Stimulated activated CD8-positive, alpha-beta memory T cell treated with anti-CD3 and anti-CD28 coated beads, Interleukin-12 subunit alpha, Interleukin-12 subunit beta, amount 100 ng/mL, for 4 hours (primary cell): ENCODE measurements at places on chromosomes 11 and 22.

- no peak for DNase-seq
These were observed 404.5 kb downstream of the INSC start for GRCh38 chr11:15519124-15519791.

DNA sequence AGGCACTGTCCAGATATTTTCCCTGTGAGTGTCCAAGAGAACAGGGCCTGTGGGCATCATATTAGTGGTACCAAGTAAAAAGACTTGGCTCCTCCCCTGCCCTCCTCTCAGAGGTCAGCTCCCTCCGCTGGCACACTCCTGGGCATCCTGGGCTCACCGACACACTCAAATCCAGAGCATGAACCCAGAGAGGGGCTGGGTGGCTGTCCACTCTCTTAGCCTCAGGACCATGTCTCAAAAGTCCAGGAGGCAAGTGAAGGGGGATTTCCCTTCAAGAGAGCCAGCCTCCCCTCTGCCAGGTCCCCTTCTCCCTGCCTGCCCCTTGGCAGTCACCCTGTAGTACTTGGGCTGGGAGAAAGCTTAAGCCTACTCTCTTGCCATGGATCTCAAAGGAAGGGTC lies 10.3 kb downstream of the BCL9L start:
- DNase-seq: no peak

- no peak for DNase-seq
These were observed 49.5 kb upstream of the SMIM38 start for GRCh38 chr11:69106031-69106811.

DNA sequence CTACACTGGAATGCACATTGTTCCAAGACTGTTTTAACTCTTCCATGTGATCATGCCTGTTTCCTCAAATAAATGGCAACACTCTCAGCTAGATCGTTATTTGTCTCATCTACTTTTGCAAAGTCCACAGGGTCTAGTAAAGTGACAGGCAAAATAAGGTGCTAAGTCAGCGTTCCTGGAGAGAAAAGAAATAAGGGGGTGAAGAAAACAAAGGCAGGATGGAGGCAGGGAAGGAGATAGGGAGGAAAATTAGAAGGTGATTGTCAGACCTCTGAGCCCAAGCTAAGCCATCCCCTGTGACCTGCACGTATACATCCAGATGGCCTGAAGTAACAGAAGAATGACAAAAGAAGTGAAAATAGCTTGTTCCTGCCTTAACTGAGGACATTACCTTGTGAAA lies 132.1 kb downstream of the RAB38 start:
- no peak for DNase-seq

GRCh38 chr11:120525261-120526171 lies 14.0 kb downstream of the GRIK4 start:
- no peak for DNase-seq

DNA sequence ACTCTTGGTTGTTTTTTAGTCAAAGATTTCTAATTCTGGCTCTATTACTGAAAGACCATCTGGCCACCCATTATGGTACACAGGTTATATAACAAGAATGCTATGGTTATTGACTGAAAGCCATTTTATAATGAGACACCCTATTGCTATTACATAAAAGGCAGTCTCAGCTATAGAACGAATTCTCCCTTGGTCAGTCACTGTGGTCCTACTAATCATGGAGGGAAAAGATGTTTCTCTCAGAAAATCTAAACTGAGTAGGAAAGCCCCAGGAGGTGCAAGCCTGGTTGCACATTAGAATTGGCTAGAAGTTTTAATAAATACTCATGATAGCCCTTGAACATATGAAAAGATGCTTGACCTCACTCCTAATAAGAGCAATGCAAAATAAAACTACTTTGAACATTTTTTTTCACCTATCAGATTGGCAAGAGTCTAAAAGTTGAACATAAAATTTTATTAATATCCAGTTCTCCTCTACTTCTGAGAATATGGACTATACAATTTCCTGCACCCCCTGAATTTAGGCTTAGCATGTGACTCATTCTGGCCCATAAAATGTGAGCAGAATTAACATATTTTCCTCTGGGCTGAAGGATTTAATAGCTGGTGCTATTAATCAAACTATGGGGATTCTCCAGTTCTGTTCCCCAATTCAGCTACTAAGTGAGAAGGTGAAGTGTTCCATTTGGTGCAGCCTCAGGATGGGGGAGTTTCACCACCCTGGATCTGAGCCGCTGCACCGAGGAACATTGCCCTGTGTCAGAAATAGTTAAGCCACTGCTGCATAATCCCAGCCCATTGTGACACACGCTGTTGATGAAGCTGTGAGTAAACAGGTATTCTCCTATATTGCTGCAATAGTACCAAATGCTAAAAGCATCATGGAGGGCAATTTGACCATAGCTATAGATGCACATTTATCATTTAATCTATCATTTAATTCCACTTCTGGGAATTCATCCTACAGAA lies 11.5 kb upstream of the CRKL start:
- DNase-seq: no peak

GRCh38 chr11:36385121-36385970 lies 89.3 kb downstream of the PRR5L start:
- no peak for DNase-seq

DNA sequence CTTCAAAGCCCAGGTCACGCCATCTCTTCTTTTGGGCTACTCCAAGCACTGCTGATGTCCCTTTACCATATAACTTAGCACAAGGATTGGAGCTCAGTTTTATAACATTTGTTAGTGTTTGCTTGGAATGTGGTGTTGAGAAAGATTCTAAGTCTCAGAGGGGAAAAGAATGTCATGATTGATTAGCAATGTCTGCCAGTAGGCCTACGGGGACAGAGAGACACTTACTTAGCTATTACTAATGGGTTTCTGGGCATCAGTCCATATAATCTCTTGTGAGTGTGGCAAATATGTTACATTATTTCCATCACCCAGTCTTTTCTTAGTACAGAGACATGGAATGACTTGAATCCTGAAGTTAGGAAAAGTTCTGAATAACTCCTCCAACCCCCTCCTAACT lies 75.4 kb upstream of the FSHB start:
- DNase-seq: no peak

GRCh38 chr11:86291466-86292262 lies 10.4 kb upstream of the HIKESHI start:
- peak; percentile 22 for DNase-seq

DNA sequence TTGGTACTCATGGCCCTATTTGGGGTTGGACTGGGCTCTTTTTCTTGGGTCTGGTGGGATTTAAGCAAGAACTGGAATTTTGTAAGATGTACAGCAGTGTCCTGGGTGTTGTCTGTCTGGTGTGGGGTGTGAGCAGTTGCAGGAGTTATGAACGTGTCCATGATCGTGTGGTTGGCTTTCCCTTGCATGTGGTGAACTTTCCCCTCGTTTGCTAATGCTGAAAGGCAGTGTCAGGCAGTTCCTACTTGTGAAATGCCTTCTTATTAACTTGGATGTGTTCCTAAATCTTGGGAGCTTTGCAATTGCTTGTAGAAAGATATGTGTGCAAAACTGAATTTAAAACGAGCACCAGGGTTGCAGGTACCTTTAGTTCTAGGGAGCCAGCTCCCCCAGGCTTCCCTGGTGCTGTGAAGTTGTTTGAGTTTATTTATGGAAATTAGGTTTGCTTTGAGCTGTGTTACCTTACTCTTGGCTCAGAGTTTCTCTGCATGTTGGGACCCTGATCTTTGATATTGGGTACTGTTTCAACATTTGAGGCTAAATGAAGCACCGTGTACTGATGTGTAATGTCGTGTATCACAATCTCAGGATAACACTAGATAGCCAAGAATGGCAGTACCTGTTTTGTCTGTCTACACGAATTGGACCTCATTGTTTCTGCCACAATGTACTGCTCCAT lies 35.8 kb upstream of the HSD17B12 start:
- no peak for DNase-seq

GRCh38 chr22:21104126-21104691 lies 58.5 kb downstream of the LRRC74B start:
- no peak for DNase-seq

- DNase-seq: no peak
These were observed 23.8 kb upstream of the FZD4 start for GRCh38 chr11:86978756-86979608.

GRCh38 chr11:57543593-57543992 lies 6.2 kb downstream of the SMTNL1 start:
- no peak for DNase-seq

- no peak for DNase-seq
These were observed 857 bp downstream of the ARCN1 start for GRCh38 chr11:118572981-118573550.

DNA sequence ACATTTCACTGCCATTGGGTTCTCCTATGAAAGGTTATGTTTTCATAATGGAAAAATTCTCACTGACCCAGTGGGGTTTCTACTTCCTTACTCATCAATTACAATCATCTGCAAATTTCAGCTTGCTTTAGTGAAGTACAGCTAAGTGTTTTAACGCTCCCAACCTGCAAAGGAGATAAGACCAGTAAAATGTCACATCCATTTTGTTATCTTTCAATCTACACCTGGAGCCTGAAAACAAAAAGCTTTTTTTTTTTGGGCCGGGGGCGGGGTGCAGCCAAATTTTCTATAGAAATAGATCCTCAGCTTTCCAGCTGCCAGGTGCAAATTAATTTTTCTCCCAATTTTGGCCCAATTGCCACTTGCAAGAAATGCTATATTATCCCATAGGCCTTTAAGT lies 40.6 kb downstream of the CADM1 start:
- DNase-seq: no peak

- DNase-seq: peak; percentile 25
These were observed 547 bp downstream of the UVRAG start for GRCh38 chr11:75815345-75816168.

DNA sequence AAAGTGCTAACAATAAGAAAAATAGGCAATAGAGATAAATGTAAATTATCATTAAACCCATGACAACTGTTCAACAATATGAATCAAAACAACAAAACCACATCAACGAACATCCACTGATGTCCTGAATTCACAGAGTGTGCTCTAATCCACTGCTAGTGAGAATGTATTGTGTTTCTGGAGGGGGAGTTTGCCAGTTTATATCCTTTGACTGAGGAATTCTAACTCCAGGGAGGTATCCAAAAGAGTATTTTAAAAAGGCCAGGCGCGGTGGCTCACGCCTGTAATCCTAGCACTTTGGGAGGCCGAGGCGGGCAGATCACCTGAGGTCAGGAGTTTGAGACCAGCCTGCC lies 1.7 kb upstream of the WEE1 start:
- DNase-seq: no peak

GRCh38 chr11:11351042-11351586 lies 1.9 kb downstream of the CSNK2A3 start:
- DNase-seq: no peak

DNA sequence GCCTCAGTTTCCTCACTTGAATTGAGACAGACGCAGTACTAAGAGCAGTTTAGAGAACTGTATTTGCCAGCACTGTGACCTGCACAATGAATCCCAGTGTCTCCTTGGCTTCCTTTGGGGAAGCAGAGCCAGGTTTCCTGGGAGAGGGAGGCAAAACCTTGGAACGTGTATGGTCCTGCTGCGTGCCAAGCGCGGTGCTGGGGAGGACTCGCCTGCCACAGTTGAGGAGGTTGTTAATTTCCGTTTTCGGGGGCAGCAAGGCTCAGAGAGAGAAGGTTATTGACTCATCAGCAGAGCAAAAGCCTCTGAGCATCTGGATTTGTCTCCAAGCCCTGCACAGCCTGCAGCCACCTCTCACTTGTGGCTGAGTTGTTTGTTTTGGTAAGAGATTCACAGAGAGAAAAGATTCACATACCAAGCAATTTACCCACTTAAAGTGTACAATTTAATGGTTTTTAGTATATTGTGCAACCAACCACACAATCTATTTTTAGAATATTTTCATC lies 10.8 kb downstream of the SYT12 start:
- DNase-seq: no peak

GRCh38 chr22:47645450-47645914 lies 883.0 kb downstream of the TBC1D22A start:
- no peak for DNase-seq

- DNase-seq: no peak
These were observed 10.8 kb downstream of the PMM1 start for GRCh38 chr22:41578818-41579217.

GRCh38 chr11:95985174-95985808 lies 61.4 kb upstream of the MTMR2 start:
- DNase-seq: no peak

DNA sequence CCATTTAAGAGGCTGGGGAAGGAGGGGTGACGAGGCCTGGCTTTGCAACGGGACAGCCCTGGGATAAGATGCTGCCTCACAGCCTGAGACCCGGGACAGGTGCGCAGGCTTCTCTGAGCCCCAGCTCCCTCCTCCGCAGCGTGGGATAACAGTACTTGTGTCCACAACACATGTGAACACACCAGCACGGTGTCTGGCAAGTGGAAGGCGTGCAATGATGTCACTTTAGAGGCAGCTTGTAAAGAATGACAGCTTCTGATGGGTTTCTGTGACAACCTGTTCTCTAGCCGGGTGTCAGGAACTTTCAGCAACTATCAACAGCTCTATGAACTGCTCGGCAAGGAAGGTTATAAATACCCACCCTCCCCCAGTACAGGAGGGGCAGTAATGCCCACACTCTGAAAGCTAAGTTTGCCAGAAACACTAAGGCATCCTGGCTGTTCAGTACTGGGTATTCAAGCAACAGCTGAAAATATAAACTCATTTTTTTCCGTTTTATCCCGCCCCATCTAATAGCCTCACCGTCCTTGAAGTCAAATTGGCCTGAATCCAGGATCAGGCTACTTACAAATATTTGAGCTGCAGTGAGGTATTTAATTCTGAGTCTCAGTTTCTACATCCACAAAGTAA lies 59.7 kb downstream of the MYH9 start:
- DNase-seq: no peak

DNA sequence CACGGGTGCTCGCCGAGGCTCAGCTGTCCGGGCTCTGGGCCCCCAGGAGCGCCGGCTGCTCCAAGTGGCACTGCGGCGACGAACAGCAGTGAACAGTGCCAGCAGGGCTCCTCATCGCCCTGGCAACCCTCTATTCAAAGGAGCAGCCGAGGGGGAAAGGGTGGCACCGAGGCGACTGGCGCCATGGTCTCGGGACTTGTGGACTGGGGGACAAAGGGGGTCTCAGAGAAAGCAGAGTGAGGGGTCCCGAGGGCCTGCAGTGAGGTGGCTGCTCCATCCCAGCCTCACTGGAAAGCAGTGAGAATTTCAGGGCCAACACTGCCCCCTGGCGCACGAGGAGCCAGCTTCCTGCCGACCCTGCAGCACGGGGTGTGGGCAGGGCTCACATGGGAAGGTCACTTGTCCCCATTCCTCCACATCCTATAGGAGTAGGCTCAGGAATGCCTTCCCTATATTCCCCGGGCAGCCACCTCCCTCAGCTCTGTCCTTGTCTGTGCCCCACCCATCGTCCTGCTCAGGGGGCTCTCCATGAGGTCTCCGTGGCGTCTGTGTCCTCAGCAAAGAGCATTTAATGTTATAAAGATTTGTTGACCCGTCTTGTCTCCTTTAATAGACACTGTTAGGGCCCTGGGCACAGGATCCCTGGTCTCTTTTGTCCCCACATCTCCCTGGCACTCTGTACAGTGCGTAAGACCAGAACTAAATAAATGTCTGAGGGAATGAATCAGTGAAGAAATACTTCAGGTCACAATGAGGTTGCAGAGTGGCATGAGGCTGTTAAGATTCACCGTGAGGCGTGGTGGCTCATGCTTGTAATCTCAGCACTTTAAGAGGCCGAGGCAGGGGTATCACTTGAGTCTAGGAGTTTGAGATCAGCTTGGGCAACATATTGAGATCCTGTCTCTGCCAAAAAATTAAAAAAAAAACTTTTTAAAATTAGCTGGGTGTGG lies 26.4 kb downstream of the LRFN4 start:
- DNase-seq: peak; percentile 21

GRCh38 chr22:31140746-31141145 lies 438 bp upstream of the PLA2G3 start:
- DNase-seq: no peak
